ENCODE measurements at places on chromosomes 5 and 9.

DNA sequence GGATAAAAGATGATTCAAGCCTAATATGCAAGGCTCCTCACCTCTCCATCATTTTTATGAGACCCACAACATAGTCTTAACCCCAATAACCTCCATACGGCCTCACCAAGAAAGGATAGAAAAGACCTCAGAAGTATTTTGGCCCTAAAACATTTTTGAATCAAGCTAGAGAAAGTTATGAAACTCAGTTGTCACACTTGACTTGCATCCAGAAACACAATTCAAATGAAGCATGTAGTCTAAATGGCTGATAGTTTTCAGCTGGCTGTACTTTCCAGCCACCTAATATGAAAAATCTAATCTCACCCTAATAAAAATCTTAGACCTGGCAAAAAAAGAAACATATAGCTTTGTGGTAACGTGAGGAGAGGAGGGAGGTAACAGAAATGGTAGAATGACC, 116.1 kb downstream of the ARL15 start:
- DNase-seq, result no peak

- no peak for DNase-seq
Observed at GRCh38 chr5:177095088-177095669, 8.5 kb downstream of the FGFR4 start.

GRCh38 chr5:149487672-149488071, 63.6 kb downstream of the CSNK1A1 start:
- no peak for DNase-seq

DNA sequence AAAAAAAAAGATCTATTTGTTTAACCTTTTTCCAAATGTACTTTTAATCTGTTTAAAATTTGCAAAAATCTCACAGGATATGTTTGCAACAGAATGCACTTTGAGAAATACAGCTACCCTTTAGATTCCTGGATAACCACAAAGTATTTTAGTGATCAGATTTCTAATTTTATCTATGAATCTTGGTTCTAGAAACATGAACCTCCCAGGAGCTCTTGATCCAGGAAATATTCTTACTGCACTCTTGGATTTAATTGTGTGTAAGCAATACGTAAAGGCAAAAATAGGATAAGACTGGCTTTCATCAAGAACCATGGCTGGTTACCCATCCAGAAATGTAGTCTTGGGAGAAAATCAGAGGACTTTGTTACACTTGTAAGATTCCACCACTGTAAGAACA, 1581.8 kb upstream of the WWC1 start:
- no peak for DNase-seq

GRCh38 chr9:111414406-111414805, 69.8 kb downstream of the ECPAS start:
- no peak for DNase-seq

GRCh38 chr9:91001146-91001611, 199.6 kb downstream of the SYK start:
- no peak for DNase-seq

- no peak for DNase-seq
Observed at GRCh38 chr5:79536193-79536906, 22.4 kb upstream of the HOMER1 start.

GRCh38 chr9:215631-216155, 1.0 kb downstream of the DOCK8 start:
- DNase-seq, result no peak

GRCh38 chr5:91311168-91311696, 71.9 kb downstream of the ARRDC3 start:
- DNase-seq, result no peak

- no peak for DNase-seq
Observed at GRCh38 chr9:21967169-21967568, 27.0 kb downstream of the CDKN2A start.

GRCh38 chr5:69502367-69502766, 9.8 kb downstream of the OCLN start:
- no peak for DNase-seq

DNA sequence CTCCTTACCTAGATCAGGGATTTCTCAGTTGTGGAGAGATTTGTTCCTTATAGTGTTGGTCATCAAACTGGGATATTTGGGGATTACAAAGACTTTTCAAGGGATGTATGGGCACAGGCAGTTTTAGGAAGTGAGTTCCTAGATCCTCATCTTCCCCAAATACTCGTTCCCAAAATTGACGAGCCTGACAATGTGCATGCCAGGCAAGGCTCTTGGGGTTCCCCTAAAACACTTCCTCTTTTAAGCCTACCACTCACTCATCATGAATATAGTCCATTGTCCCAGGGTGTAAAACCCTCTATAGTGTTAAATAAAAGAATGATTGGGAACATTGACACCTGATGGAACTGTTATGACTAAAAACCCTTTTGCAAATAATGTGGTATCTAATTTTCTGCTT, 26.4 kb downstream of the PDCD1LG2 start:
- DNase-seq, result no peak

- no peak for DNase-seq
Observed at GRCh38 chr5:82354543-82354942, 76.4 kb upstream of the RPS23 start.
